IMR-90 (cell line): ENCODE measurements at places on chromosomes 5 and 9. TPM values are rescaled to one million over a fixed set of nuclear protein-coding genes. Genes with fewer than 3 reads are reported as not detected.

DNA sequence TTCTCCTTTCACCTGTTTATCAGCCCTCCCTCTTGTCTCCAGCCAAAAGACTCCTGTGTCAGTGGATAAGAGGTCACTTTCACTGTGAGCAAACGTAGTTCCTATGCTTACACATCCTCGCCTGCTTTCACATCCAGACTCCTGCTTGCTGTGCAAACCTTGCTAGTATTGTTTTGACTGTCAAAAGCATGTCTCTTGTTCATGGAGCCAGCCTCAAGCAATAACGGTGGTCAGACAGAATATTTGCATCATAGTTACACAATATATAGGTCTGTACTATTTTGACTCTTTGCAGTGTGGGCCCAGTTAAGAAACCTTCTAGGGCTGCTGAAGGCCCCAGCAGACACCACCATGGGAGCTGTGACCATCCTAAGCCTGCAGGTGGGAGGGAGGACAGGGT is 420.0 kb downstream of the SEMA5A start:
- no peak for DNase-seq
- H3K36me3 ChIP-seq: peaks cover 5% of the 10 kb centered on the region; the same call in 1 of the 2 replicates
- no peaks in the 10 kb centered on the region for H3K4me1 ChIP-seq
- H3K27me3 ChIP-seq: no peaks in the 10 kb centered on the region

- no peak overlapping the region for H3K4me3 ChIP-seq
- no peak overlapping the region for H3K27ac ChIP-seq
- no peaks in the 10 kb centered on the region for H3K36me3 ChIP-seq
- H3K27me3 ChIP-seq: no peaks in the 10 kb centered on the region
- peak; percentile 49 for DNase-seq
Observed at GRCh38 chr9:89427621-89428221, 70.2 kb downstream of the SEMA4D start.

DNA sequence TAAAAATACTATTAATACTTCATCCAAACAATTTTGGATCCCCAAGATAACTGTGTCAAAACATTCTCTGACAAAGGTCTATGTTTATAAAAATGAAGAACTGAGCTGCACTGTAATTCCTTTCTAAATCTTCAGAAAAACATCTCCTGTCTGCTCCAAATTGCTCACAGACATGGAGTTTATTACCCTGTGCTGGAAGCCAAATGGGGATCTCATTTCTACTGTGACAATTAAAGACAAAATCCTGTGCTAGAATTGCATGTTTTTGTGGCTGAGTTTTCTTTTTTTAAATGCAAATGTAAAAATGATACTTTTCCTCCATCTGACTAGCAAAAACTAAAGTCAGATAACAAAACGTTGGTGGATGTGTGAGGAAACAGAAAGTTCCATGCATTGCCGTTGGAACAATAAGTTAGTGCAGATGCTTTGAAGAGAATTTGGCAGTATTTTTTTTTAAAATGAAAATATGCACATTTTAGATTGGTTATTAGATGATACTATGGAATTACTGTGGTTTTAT is 93.5 kb downstream of the GNA14 start:
- H3K4me3 ChIP-seq: no peak overlapping the region
- H3K4me1 ChIP-seq: no peaks in the 10 kb centered on the region
- H3K27me3 ChIP-seq: peaks cover 2% of the 10 kb centered on the region; the same call in 1 of the 2 replicates
- no peak for DNase-seq
- H3K36me3 ChIP-seq: no peaks in the 10 kb centered on the region

- no peak overlapping the region for H3K4me3 ChIP-seq
- peaks cover 15% of the 10 kb centered on the region; the same call in 1 of the 2 replicates for H3K4me1 ChIP-seq
- H3K27ac ChIP-seq: no peak overlapping the region
- peak; percentile 20 for DNase-seq
- peaks cover under 1% of the 10 kb centered on the region; the same call in 1 of the 2 replicates for H3K27me3 ChIP-seq
- no peaks in the 10 kb centered on the region for H3K36me3 ChIP-seq
Observed at GRCh38 chr5:133246376-133247150, 194.8 kb downstream of the HSPA4 start.

GRCh38 chr5:156414391-156414790 is 87.4 kb downstream of the SGCD start:
- no peaks in the 10 kb centered on the region for H3K27me3 ChIP-seq
- DNase-seq: peak; percentile 28
- H3K4me1 ChIP-seq: peaks cover 10% of the 10 kb centered on the region
- H3K4me3 ChIP-seq: no peak overlapping the region
- H3K36me3 ChIP-seq: no peaks in the 10 kb centered on the region
- no peak overlapping the region for H3K27ac ChIP-seq

GRCh38 chr9:5509573-5509972 is 758 bp upstream of the PDCD1LG2 start:
- no peak overlapping the region for H3K4me3 ChIP-seq
- peak; percentile 99 for DNase-seq
- H3K27ac ChIP-seq: peak overlapping the region; percentile 93; the same call in 1 of the 2 replicates
- peaks cover 22% of the 10 kb centered on the region for H3K4me1 ChIP-seq
- no peaks in the 10 kb centered on the region for H3K27me3 ChIP-seq

DNA sequence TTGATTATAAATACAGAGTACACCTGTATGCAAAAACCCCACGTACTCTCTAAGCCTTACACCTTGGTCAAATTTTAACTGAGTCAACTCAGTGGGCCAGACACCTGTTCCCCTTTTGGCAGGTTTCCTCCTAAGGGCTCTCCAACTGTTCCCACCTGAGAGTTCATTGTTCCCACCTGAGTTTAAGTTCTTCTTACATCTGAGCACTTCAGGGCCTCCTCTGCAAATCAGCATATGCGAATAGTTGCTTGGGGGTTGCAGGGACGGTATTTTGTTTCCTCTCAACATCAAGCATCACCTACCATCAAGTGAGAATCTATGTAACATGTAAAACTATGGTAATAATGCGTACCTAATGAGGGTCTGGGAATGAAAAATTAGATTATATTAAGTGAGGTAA is 300.0 kb downstream of the PIK3R1 start:
- H3K36me3 ChIP-seq: no peaks in the 10 kb centered on the region
- H3K27ac ChIP-seq: no peak overlapping the region
- DNase-seq: no peak
- no peaks in the 10 kb centered on the region for H3K27me3 ChIP-seq
- no peak overlapping the region for H3K4me3 ChIP-seq

- no peak for DNase-seq
- no peak overlapping the region for H3K27ac ChIP-seq
- no peaks in the 10 kb centered on the region; the same call in 1 of the 2 replicates for H3K27me3 ChIP-seq
- no peak overlapping the region for H3K4me3 ChIP-seq
- 0 out of 2 replicates have a peak, but pooled peaks cover 2% of the 10 kb centered on the region for H3K4me1 ChIP-seq
Observed at GRCh38 chr9:137317718-137318511, 15.8 kb upstream of the NRARP start.

DNA sequence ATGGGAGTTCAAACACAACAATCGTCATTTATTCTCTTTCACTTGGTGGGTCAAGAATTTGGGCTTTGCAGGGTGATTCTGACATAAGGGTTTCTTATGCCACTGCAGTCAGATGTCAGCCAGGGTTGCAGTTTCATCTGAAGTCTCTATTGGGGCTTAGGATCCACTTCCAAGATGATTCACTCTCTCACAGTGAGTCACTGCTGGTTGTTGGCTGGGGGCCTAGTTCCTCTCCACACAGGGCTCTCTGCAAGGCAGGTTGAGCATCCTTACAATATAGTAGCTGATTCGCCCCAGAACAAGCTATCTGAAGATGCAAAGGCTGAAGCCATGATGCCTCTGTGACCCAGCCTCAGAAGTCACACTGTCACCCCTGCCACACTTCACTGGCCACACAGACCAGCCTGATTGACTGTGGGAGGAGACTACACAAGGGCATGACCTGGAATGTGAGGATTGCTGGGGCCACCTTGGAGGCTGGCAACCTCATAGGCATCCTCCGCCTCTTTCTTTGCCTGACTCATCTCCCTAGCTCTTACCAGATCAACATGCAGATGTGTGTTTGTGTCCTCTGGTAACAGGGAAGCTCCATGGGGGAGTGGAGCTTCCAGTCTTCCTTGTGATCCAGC is 4.5 kb upstream of the CARD19 start:
- H3K4me3 ChIP-seq: no peak overlapping the region
- H3K27ac ChIP-seq: no peak overlapping the region
- no peaks in the 10 kb centered on the region for H3K36me3 ChIP-seq
- no peaks in the 10 kb centered on the region for H3K27me3 ChIP-seq

DNA sequence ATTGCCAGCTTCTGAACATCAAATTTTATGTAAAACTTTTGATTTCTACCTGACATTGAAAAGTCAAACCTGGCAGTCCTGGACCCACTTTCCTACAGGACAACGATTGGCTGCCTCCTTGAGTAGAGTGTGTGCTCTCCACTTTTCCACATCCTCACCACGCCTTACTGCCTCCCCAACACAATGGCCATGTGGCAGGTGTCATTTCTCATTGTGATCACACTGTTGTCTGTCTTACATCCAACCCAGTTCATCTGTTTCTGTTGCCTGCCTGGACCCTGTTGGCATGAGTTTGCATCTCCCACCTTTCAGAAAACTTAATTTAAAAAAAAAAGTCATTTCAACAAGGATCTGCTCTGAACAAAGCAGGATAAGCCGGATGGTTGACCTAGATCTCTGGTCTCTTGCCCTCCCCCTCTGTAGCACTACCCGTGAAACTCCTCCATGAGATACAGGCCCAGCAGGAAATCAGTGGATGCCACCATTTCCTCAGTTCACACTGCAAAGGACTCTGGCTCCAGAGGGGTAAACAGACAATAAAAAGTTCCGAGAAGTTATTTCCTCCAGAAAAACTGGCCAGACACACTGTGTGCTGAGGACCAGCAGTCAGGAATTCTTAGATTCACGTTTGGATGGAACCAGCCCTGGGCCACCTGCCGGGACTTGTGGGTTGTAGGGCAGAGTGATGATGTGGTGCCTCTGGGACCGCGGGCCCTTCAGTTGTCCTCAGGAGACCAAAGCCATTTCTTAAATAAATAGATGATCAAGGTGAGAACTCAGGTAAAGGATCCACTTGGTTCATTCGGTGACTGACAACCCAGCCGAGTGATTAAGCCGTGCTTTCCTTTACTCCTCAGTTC is 48.6 kb downstream of the AMBP start:
- no peaks in the 10 kb centered on the region for H3K27me3 ChIP-seq
- H3K4me3 ChIP-seq: no peak overlapping the region
- no peak for DNase-seq

DNA sequence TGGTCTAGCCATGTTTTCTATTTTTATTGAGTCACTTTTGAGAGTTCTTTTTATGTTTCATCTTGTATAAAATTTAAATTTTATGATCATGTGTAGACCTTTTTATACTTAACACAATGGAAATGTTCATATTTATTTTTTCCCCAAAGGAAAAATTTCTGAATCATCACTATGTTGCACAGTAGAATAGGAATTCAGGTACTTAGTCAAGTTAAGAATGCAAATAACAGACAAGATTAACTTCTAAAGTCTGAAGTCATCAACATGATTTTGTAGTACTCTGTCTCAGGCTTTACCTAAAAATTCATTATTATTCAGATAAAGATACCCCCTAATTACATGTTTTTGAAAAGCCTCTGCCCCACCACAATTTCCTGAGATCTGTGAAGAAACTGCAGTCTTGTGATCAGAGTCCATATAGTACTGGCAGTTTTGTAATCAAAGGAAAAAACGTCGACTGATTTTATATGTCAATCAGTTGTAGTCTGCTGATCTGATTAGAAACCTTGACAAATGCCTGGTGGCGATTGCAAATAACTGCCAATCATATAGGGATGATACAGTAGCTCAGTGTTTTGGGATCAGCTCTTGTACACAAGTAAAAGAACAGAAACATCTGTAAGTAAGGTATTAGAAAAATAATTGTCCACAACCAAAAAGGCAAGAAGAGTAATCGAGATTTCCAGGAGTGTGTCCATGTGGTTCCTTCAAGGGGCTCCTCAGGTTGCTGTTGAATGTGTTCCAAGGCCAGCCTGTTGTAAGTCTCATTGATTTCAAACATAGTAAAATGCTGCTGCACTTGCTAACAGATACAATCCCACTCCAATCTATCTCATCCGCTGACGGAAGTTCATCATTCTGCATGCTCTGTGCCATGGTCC is 352.4 kb downstream of the ARRDC3 start:
- H3K4me3 ChIP-seq: no peak overlapping the region
- H3K4me1 ChIP-seq: peaks cover 3% of the 10 kb centered on the region; the same call in 1 of the 2 replicates
- no peaks in the 10 kb centered on the region for H3K27me3 ChIP-seq
- no peaks in the 10 kb centered on the region for H3K36me3 ChIP-seq
- H3K27ac ChIP-seq: no peak overlapping the region

GRCh38 chr9:123867034-123867433 is 62.9 kb downstream of the DENND1A start:
- no peak overlapping the region for H3K4me3 ChIP-seq
- no peaks in the 10 kb centered on the region for H3K36me3 ChIP-seq
- no peaks in the 10 kb centered on the region for H3K27me3 ChIP-seq
- DNase-seq: no peak
- no peak overlapping the region for H3K27ac ChIP-seq

DNA sequence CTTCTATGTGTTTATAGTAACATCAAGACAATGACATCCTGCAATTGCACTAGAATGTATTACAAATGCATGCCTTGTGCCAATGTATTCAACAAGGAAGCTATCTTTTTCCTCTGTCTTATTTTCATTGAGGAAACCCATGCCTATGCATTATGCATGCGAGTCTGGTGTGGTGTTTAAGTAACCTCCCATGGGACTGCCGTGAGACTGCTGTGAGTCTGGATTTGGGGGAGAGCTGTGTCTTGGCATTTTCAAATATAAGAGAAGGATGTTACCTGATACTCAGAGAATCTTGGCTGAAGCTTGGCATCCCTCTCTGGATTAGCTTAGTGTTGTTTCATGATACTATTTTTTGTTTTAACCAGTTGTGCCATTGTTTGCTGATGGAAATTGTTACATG is 98.3 kb downstream of the F2RL2 start:
- H3K27me3 ChIP-seq: peaks cover 5% of the 10 kb centered on the region
- H3K4me1 ChIP-seq: no peaks in the 10 kb centered on the region
- H3K4me3 ChIP-seq: no peak overlapping the region
- no peak overlapping the region for H3K27ac ChIP-seq
- no peak for DNase-seq

- H3K36me3 ChIP-seq: no peaks in the 10 kb centered on the region
- H3K27me3 ChIP-seq: peaks cover 8% of the 10 kb centered on the region
- no peak overlapping the region for H3K27ac ChIP-seq
- H3K4me1 ChIP-seq: no peaks in the 10 kb centered on the region
- H3K4me3 ChIP-seq: no peak overlapping the region
Observed at GRCh38 chr5:96459313-96460121, 26.5 kb upstream of the PCSK1 start.

GRCh38 chr5:15993919-15994318 is 185.7 kb downstream of the MARCHF11 start:
- no peaks in the 10 kb centered on the region for H3K36me3 ChIP-seq
- no peaks in the 10 kb centered on the region; the same call in 1 of the 2 replicates for H3K4me1 ChIP-seq
- H3K27ac ChIP-seq: no peak overlapping the region
- peak; percentile 30 for DNase-seq
- 0 out of 2 replicates have a peak, but pooled peaks cover 3% of the 10 kb centered on the region for H3K27me3 ChIP-seq
- H3K4me3 ChIP-seq: no peak overlapping the region

OR13C5 gene
- not detected in 2 replicates for total RNA-seq

PRDM12 gene
- total RNA-seq: not detected in 2 replicates

TESK1 gene
- 3.1 and 3.4 TPM in 2 replicates for total RNA-seq

SPATA31A3 gene
- total RNA-seq: not detected in 2 replicates
